ENCODE measurements at places on chromosomes 12 and 14. TPM values are rescaled to one million over a fixed set of nuclear protein-coding genes. Genes with fewer than 3 reads are reported as not detected.

GRCh38 chr12:69666798-69667197 is 32.3 kb downstream of the BEST3 start:
- DNase-seq: no peak

- DNase-seq: no peak
These were observed 87.0 kb downstream of the BTG1 start for GRCh38 chr12:92058664-92059063.

- DNase-seq: no peak
These were observed 13.9 kb downstream of the PDZRN4 start for GRCh38 chr12:41202051-41202450.

DNA sequence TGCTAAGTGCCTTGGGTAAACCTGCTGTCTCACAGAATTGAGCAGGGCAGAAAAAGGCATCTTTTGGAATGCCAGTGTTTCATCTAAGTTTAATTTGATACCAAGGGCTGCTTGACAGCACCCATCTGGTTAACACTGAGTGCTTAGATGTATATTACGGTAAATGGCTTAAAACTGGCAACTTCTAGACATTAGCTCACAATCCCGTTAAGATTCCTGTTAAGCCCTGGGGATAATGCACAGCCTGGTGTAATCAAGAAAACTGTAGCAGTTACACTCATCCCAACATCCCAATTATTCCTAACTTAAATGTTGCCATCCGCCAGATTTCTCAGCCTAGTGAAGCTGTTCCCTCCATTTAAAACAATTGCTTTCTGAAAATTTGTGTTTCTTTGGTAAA is 29.9 kb downstream of the PPFIBP1 start:
- no peak for DNase-seq

- no peak for DNase-seq
These were observed 124.0 kb downstream of the PDE3A start for GRCh38 chr12:20492251-20492760.

- no peak for DNase-seq
These were observed 143.7 kb upstream of the FRMD6 start for GRCh38 chr14:51507906-51508511.

DNA sequence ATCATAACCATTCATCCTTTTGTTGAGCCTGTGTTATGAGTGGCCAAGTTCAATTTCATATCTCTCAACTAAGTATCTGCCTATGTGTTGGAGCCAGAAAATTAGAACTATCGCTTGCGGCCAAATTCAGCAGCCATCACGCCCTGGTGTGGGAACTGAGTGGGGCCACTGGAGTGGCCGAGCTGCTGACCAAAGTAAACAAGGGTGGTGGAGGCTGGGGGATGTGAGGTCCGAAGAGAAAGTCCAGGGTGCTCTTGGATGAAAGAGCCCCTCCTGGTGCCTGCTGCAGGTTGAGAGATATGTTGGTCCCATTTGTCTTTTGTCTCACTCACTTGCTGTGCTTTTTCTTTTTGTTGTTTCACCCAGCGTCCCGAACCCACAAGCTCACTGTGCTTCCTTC is 14.9 kb downstream of the ADGRD1 start:
- DNase-seq: no peak

- DNase-seq: no peak
These were observed 200.4 kb upstream of the SYT10 start for GRCh38 chr12:33639975-33640374.

- DNase-seq: no peak
These were observed 6.1 kb upstream of the DENND5B start for GRCh38 chr12:31597066-31597465.

- no peak for DNase-seq
These were observed 204.5 kb downstream of the PHLDA1 start for GRCh38 chr12:75827061-75827460.

DNA sequence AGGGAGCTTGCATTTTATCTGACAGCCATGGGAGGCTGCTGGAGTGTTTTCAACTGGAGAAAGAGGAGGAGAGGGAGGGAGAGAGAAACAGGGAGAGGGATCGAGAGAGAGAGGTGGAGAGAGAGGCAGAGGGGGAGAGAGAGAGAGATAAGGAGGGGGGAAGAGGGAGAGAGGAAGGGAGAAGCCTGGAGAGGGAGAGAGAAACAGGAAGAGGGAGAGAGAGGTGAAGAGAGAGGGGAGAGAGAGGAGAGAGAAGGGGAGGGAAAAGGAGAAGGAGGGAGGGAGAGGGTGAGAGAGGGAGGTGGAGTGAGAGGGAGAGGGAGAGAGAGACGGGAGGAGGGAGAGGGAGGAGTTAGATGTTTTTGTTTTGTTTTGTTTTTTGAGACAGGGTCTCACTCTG is 45.6 kb downstream of the DNAH10 start:
- DNase-seq: no peak

GRCh38 chr14:91378930-91379578 is 38.6 kb downstream of the CCDC88C start:
- no peak for DNase-seq

GRCh38 chr12:122333142-122334087 is 67.1 kb upstream of the VPS33A start:
- DNase-seq: no peak

DNA sequence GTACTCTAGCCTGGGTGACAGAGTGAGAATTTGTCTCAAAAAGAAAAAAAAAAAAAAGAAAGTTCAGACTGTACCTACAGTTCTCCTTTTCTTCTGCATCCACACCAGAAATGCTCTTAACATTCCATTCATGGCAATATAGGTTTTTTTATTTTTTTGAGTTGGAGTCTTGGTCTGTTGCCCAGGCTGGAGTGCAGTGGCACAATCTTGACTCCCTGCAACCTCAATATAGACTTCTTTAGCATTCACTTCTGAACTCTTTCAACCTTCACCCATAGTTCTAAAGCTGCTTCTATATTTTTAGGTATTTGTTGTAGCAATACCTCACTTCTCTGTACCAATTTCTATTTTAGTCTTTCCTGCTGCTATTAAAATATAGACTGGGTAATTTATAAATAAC is 1095.7 kb downstream of the FLRT2 start:
- no peak for DNase-seq

GRCh38 chr12:27343255-27344000 is 10.8 kb downstream of the BMAL2 start:
- DNase-seq: no peak

DNA sequence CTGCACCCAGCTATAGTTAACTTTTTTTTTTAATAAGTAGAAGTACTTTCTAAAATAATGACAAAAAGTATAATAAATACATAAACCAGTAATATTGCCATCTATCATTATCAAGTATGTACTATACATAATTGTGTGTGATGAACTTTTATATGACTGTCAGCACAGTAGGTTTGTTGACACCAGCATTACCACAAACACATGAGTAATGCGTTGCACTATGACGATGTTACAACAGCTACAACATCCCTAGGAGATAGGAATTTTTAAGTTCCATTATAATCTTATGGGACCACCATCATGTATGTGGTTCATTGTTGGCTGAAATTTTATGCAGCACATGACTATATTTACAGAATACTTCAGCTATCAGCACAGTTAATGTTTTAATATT is 62.9 kb upstream of the VSX2 start:
- DNase-seq: no peak

GRCh38 chr12:105336411-105336810 is 5.9 kb downstream of the C12orf75 start:
- DNase-seq: no peak

GRCh38 chr12:64450711-64451486 is 1.0 kb upstream of the TBK1 start:
- DNase-seq: no peak

GRCh38 chr12:53726946-53727309 is 324 bp downstream of the CALCOCO1 start:
- DNase-seq: peak; percentile 61

DNA sequence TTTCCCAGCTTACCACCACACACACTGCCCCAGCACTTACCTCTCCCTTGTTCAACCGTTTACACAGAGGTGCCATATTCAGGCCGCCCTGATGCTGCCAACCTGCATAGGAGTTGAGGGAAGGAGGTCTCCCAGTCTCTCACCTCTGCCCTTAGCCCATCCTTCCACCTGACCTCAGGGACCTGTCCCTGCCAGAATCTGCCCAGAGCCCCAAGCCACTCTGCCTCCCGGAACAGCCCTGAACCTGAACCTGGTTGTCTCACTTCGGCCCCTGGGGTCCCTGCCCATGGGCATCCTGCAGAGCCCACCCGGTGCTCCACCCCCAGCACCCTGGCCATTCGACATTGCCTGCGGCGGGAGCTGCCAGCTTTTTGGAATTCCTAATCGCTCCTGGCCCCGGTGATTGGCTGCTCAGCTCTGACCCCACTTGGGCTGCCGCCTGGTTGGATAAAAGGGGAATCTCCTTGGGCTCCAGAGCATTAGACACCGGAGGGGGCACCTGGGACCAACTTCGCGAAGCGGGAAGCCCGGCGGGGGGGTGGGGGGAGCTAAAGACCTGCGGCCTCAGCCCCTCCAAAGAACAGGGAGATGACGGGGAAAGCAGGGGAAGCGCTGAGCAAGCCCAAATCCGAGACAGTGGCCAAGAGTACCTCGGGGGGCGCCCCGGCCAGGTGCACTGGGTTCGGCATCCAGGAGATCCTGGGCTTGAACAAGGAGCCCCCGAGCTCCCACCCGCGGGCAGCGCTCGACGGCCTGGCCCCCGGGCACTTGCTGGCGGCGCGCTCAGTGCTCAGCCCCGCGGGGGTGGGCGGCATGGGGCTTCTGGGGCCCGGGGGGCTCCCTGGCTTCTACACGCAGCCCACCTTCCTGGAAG is at the start of gene VSX2:
Gene VSX2, plus strand, starts transcription at position 476 of the 874 bp plus-strand sequence. Its CDS starts 113 bp downstream, at position 589.
- DNase-seq: no peak

GRCh38 chr14:54686219-54686870 is 119.4 kb downstream of the SAMD4A start:
- no peak for DNase-seq

DNA sequence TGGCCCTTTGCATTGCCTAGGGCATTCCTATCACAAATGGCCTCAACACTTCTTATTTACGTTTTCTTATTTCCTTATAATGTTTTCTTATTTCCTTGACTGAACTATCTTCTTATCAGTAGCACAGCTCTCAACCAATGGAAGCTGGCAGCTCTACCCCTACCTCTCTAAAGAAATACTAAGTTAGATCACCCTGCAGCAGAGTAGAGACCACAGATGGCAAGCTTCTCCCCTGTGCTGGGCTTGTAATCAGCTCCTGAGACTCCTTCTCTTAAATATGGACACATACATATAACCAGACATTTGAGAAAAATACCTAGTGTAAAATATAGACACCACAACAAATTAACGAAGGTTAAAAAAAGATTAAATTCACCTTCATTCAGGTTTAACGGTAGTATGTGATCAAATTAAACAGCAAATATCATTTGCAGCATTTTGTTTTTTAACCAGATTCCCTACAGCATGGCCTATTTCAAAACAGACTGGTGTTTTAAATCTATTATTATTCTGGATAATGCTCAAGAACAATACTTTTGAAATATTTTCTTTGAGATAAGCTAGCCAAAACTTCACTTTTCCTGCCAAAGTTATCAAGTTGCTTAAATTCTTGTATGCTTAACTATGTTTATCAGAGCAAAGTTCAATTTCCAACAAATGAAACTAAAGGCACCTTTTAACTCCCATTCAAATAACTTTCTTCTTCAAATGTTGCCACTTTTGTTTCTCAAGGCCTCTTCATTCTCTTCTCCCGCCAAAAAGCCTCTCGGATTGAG is 54.3 kb downstream of the SLC41A2 start:
- DNase-seq: no peak

DNA sequence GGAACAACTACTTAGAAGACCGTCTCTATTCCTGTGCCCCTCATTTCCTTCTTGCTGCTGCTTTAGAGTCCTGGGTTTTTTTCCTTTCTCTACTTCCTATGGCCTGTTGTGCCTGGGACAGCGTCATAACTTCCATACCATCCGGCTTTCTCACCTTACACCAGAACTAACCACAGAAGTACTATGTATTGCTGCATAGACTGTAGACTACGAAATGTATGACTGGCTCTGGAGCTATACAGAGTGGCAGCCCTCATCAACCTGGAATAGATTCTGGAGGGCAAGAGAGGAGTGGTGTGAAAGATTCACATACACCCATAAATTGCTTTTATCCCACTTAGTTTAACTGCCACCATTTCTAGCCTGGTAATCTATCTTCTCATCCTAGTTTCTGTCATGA is 16.9 kb upstream of the SRP54 start:
- DNase-seq: no peak

- no peak for DNase-seq
These were observed 257.1 kb downstream of the SSPN start for GRCh38 chr12:26452511-26452910.

- DNase-seq: no peak
These were observed 52.3 kb downstream of the MBIP start for GRCh38 chr14:36268121-36268520.

DNA sequence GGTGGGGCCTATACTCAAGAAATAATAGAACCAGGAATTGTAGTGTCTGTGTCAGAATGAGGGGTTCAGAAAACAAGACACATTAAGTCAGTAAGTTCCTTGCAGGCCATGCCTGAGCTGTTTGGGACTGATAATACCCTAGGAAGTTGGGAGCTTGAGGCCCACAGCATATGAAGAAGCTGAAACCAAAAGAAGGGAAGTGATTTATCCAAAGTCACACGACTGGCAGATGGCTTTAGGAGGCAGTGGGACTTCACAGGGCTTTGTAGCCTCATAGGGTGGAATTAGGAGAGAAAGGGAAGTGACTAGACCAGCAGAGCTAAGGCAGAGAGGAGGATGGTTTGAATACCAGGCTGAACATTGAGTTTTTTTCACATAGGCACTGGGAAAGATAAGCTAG is 56.6 kb upstream of the SRSF5 start:
- DNase-seq: no peak

- no peak for DNase-seq
These were observed 91.6 kb downstream of the KTN1 start for GRCh38 chr14:55671641-55672040.

DNA sequence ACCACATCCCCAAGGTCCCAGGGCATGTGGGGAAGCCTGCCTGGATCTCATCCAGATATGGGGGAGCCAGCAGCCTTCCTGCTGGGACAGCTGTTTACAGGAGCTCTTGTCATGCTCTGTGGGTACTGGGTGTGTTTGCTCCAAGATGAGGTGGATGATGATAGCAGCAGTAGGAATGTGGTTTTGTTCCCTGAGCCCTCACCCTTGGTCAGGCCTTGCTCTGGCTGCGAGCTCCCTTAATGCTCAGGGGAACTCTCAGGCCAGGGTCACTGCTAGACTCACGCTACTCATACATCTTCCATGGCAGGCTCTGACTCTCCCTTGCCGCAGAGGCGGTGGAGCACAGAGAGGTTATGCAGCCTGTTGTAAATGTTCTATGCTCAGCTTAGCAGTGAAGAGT is 990.3 kb downstream of the AACS start:
- no peak for DNase-seq

- peak; percentile 82 for DNase-seq
These were observed 1.2 kb downstream of the PRMT8 start for GRCh38 chr12:3491938-3492792.

TRHDE gene
- 4.8 TPM for total RNA-seq

RGS6 gene
- 1.1 TPM for total RNA-seq

PUS1 gene
- 16.1 TPM for total RNA-seq

ARMH4 gene
- total RNA-seq: 9.2 TPM

MDGA2 gene
- total RNA-seq: 0.52 TPM

PAPOLA gene
- total RNA-seq: 127 TPM

GPR33 gene
- not detected for total RNA-seq

TEX22 gene
- 0.71 TPM for total RNA-seq

FGD4 gene
- 26.7 TPM for total RNA-seq

KRT77 gene
- total RNA-seq: not detected

ITGA7 gene
- total RNA-seq: 570 TPM

ATXN2 gene
- total RNA-seq: 64.4 TPM

DIO3 gene
- 6.2 TPM for total RNA-seq

AKAP5 gene
- 2.4 TPM for total RNA-seq

ERBB3 gene
- 0.71 TPM for total RNA-seq

BBS10 gene
- 9.1 TPM for total RNA-seq

CAMKK2 gene
- 39.2 TPM for total RNA-seq

ADCY4 gene
- total RNA-seq: 36.0 TPM

KRT80 gene
- 0.19 TPM for total RNA-seq

WIF1 gene
- 0.46 TPM for total RNA-seq

DYNC1H1 gene
- 510 TPM for total RNA-seq

All from posterior vena cava (tissue), 2 donors.